ENCODE measurements at places on chromosomes 12 and 14.
A peak's percentile ranks its signal among the peaks of the same experiment; 100 is the strongest.

DNA sequence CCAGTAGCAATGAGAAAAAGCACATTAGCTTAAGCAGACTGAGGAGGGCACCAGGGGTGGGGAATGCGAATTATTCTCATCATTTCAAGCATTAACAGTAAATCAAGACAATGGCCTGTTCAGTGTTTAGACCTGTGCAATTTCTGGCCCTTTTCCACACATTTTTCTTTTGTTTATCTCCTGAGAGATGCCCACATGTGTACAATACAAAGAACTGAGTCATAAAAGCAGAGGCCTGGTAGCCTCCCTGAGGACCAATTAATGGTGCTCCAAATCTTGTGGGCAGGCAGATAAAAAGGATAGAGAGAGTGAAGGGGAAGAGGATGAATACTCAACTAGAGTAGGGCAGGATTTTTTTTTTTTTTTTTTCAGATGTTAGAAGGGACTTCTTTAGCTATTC lies 480.8 kb downstream of the RERGL start:
- DNase-seq, result no peak

DNA sequence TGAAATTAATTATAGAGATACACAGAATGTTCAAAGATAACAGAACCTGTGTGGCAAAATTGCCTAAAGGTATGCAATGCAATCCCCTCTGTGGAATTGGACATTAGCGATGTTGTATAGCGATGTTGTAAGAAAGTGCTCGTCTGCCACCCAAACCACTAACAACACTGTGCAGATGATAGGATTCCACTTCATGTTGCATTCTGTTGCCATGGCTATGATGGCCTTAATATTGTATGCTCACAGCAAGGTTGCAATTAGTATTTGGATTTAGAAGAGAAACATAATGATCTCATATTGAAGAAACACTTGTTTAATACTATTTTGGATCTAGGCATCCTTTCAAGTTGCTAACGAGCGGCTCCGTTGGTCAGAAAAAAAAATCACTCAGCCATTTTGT lies 260.3 kb downstream of the BCAT1 start:
- no peak for DNase-seq

- no peak for DNase-seq
These were observed 5.9 kb upstream of the GSC start for GRCh38 chr14:94775871-94776210.

- no peak for DNase-seq
These were observed 13.9 kb upstream of the PPP4R3A start for GRCh38 chr14:91523972-91524371.

- DNase-seq, result no peak
These were observed 3.0 kb downstream of the NUAK1 start for GRCh38 chr12:106135781-106136180.

DNA sequence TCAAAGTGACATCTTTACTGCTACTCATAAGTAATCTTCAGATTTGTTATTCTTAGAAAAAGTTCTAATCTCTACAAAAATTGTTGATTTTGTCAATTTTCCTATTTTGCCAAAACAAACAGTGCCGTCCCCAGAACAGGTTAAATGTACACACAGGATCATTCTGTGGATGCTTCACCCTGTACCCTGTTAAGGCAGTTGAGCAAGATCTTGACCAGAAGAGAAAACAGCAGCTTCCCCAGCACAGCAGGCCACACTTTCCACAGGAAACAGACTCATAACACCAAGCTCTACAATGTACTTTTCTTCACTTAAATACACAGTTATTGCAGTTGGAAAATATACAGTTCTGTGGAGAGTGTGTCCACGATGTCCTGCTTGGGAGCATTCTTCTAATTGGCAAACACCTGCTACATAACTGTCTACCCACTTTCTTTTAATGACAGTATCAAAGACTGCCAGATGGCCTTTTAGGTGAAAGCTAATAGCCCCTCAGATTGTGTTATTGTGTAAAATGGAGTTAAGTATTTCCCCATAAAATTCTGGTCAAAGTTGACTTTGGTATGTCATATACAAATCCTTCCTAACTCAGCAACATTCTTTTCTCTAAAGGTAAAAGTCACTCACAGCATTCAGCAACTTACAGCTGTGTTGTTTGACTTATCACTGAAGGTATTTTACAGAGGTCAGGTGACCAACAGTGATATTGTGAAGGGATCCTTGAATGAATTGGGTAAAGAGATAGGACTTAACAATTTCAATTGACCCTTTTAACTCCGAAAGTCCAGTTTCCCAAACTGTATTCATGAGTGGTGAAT lies 77.0 kb downstream of the SEC23A start:
- DNase-seq, result no peak

GRCh38 chr12:98456576-98457573 lies 58.5 kb upstream of the TMPO start:
- DNase-seq, result no peak

- no peak for DNase-seq
These were observed 49.7 kb upstream of the RBM19 start for GRCh38 chr12:114015851-114016250.

DNA sequence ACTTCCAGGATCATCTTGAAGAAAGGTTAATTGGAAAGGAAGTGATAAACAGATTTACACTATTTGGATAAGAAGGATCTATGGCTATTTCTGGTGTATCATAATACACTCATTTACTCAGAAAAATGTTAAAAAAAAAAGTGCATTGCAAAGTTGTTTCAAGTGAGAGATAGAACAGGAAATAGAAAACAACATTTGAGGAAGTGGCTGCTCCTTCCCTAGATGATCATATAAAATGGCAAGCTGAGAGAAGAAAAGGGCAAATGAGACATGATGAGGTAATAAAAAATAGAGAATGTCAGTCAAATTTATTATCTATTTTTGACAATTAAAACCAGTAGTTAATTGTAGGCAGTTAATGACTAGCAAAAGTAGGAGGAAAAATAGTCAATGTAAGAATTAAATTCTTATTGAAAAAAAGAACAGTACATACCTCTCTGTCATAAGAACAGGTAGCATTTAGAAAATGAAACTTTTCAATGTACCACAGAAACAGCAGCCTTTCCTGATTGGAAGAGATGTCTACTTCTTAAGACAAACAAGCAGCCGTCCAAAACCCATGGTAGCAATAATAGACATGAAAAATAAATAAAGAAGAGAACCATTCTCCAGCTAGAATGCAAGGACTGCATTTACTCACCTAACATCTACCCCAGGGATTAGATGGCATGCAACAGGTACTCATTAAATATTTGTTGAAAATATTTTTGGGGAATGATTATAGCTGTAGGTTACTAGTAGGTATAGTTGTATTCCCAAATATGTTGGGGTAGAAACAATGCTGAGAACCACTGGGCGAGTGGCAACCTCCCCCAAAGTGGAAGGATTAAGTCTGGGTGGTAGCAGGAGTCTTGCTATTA lies 63.9 kb upstream of the GRIP1 start:
- DNase-seq, result no peak

- no peak for DNase-seq
These were observed 42.1 kb upstream of the TBX5 start for GRCh38 chr12:114447799-114448617.

- DNase-seq, result no peak
These were observed 92.0 kb downstream of the TBX5 start for GRCh38 chr12:114313910-114314309.

DNA sequence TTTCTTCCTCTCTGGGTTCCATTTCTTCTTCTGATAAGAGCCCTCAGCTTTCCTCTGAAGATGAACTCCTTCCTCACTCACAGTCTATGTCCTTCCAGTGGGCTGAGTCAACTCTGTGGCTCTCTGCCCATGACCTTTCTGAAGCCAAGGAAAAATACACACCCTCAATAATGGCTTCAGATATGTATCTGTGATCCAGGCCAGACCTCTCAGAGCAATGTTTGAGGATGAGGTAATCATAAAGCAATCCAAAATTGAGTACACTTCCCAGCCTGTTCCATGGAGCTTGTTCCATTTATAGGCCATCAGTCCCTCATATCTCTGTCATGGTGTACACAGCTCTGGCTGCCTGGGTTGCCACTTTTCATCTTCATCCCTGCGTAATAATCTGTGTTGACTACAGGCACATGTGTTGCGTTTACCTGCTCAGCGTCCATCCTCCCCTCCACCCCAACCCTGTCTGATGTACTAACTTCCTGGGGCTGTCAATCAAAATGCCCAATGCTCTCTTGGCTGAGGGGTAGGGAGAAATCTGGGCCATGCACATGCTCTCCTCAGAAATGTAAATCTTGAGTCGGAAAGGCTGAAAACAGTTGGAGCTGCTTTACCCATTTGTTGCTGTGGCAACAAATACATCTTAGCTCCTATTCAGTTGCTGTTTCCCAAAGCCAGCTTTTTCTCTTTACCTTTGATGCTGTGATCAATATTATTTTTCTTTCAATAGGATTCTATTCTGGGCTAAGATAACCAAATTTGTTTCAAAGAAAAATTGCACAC lies 377.8 kb upstream of the TMEM132C start:
- DNase-seq, result no peak

DNA sequence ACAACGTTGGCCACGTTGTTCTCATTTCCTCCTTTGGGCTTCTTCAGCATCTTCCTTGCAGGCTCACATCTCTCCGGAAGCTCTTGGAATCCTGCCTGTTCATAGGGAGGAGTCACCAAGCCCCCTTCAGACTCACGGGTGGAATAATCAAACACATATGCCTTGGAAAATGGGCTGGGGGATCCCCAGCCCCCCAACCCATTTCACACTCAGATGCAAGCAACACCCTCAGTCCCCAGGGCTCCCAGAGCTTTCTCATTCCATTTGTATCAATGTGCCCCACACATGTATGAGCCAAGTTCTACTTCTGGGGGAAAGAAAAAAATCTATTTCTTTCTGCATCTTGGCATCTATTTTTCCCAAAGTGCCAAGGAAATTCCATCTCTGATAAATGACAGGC lies 33.1 kb downstream of the WSCD2 start:
- no peak for DNase-seq

DNA sequence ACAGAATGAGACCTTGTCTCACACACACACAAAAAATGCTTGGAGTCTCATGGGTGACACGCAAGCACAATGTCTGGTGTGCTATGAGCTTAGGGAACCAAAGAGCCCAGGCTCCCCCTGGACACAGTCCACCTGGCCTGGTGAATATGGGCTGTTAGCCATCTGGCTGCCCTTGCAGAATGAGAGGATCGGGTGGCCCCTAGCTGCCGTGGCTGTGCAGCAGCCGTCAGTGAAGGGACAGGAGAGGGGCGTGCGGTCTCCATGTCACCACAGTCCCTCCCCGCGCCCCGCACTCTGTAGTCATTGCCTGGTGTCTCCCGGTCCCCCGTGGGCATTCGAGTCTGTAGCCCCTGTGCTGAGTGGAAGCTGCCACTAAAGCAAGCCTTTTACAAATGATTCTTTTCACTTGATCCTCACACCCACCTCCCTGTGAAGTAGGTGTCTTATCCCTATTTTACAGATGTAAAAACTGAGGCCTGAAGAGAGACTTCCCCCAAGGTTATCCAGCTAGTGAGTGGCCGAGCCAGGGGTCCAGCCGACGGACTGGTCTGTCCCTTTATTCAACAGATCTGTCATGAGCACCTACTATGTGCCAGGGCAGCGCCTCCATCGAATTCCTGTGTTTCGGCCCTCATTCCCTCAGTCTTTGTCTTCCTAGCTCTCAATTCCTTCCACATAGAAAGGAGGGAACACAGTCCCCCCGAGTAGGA lies 18.8 kb downstream of the MVK start:
- peak; percentile 25 for DNase-seq
